ENCODE measurements at places on chromosomes 11 and 22. TPM values are rescaled to one million over a fixed set of nuclear protein-coding genes. Genes with fewer than 3 reads are reported as not detected.

Gene GNG3
- total RNA-seq: not detected

Gene LRRC74B
- total RNA-seq: not detected

Gene HTR3A
- not detected for total RNA-seq

Gene SCGB1C1
- not detected for total RNA-seq

Gene SIPA1
- total RNA-seq: 19.3 TPM

Gene MOGAT2
- not detected for total RNA-seq

Gene TPBGL
- 0.14 TPM for total RNA-seq

Gene IGLL1
- not detected for total RNA-seq

Gene MGAT3
- total RNA-seq: 0.43 TPM

Gene MRGPRX2
- total RNA-seq: not detected

Gene HSPB2
- not detected for total RNA-seq

Gene PRG3
- not detected for total RNA-seq

Gene ELFN2
- 6.8 TPM for total RNA-seq

Gene SPON1
- not detected for total RNA-seq

Gene SLC6A5
- not detected for total RNA-seq

Gene CARS1
- 60.2 TPM for total RNA-seq

Gene PITPNM1
- 39.8 TPM for total RNA-seq

Gene KDM4D
- total RNA-seq: 0.51 TPM

Gene KRTAP5-2
- not detected for total RNA-seq

Gene TUBA8
- total RNA-seq: 1.00 TPM

Gene SLC17A6
- not detected for total RNA-seq

Gene SMIM35
- not detected for total RNA-seq

Gene SYCE3
- 0.45 TPM for total RNA-seq

Gene ALX4
- 2.7 TPM for total RNA-seq

Gene IL18
- 97.1 TPM for total RNA-seq

Gene PTPMT1
- 77.6 TPM for total RNA-seq

Gene POTEH
- not detected for total RNA-seq

Gene SOX6
- not detected for total RNA-seq

Gene MICAL3
- 46.0 TPM for total RNA-seq

Gene SLC22A6
- total RNA-seq: not detected

Gene NFAM1
- not detected for total RNA-seq

Gene SEC14L6
- total RNA-seq: not detected

Gene HEPACAM
- not detected for total RNA-seq

Gene CRYBA4
- total RNA-seq: not detected

Gene RAG2
- not detected for total RNA-seq

Gene UBQLNL
- total RNA-seq: not detected

Gene PTPRCAP
- total RNA-seq: 0.72 TPM

Gene TSG101
- 111 TPM for total RNA-seq

Gene CEND1
- 2.2 TPM for total RNA-seq

Gene MS4A4A
- not detected for total RNA-seq

Gene ENTHD1
- total RNA-seq: not detected

Gene OR11H1
- not detected for total RNA-seq

All from A549 treated with Mapracorat at 1 μM for 4 hours (cell line).